ENCODE measurements at places on chromosomes 5 and 9.

DNA sequence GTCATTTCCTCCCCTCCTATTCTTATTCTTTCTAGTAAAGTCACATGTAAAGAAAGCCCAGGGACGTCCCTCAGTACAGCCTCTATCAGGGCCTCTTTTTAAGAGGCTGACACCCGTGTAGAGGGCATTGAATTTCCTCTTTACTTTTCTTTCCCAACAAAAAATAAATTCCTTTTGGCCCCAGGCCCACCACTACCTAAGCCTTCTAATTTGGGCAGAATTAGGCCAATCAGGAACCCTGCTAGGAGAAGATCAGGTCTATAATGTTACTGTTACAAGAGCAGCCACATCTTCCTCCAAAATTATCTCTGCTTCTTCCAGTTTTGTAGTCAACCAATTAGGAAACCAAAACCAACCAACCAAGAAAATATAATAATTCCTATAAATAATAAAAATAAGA lies 189.6 kb upstream of the NREP start:
- no peak for DNase-seq

- no peak for DNase-seq
Measured at GRCh38 chr5:172745838-172746237, 25.2 kb downstream of the DUSP1 start.

DNA sequence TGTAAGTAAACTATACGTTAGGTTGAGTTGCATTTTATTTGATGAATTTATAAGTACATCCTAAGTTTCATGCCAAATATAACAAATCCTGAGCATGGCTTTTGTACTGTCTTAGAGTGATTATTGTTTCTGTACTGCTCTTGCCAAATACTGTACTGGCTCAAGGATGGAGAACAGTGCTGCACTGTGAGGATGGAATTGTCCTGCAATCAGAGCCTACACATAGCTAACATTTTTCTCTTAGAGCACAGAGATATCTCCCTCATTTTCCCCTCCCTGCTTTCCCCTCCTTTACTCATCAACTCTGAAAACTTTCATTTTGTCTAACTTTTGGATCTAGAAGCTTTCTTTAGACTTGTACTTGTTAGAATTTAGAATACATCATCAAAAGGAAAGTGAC lies 28.3 kb downstream of the LRRC70 start:
- DNase-seq: no peak

DNA sequence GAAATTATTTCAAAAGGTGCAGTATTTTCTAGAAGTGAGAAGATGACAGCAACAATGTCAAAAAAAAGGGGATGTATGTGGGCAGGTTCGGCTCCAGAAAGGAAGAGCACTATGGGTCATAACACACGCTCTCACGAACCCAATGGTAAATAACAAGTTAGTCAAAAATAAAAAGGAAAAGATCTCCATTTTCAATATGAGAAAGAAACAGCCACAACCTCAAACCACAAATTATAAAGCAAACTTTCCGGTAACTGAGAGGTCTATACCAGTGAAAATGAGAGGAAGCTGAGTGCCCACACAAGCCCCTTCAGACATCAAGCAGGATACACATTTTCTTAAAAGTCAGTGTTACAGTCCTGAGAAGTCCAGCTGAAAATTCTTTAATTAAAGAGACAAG lies 398.5 kb upstream of the RPS23 start:
- no peak for DNase-seq

DNA sequence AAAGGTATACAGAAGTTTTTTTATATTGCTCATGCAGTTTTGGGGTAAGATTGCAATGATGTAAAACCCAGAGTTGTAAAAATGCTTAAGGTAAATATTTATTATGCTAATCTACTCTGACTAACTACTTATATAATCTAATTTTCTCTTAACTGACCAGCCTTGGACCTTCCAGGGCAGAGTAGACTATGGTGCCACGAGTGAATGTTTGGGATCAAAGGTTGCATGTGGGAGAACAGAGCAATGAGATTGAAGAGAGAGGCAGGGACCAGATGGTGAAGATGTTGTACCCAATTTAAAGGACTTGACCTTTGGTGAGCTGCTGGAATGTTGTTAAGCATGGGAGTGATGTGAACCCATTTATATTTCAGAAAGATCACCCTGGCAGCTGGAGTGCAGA lies 34.8 kb upstream of the PANK3 start:
- DNase-seq: no peak

GRCh38 chr5:71880536-71880935 lies 161.5 kb downstream of the CARTPT start:
- no peak for DNase-seq

DNA sequence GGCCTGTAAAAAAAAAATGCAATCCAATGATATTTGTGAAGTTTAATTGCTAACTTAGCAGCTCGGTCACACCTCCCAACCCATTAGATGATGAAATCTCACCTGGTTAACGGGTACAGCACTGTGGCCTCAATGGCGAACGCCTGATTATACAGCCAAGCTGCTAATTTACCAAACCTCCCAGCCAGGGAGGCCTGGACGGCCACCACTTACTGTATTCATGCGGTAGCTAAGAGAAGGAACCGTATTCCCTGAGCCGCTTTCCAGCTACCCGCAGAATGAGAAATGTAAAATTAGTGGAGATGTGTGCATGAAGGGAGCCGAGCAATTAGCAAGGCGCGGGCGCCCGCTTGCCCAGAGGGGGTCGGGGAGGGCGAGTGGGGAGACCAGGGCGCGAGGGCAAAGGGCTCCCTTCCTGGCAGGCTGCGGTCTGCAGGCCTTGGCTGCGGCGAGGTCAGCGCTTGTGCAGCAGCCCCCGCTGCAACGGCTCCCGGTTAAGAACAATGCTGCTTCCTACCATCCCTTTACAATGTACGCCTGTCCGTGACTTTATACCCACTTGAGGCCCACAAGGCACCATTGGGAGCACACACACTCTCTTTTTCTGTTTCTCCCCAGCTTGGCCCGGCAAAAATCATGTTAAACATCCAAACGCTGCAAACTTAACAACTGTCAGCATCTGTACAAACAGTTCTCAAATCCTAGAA lies 70.4 kb upstream of the TBCA start:
- no peak for DNase-seq

GRCh38 chr5:157372472-157372822 lies 87.6 kb upstream of the NIPAL4 start:
- DNase-seq: no peak

Data from NCI-H526 treated with DMSO at 0.1 percent for 48 hours (cell line).